Stimulated activated memory B cell treated with anti-CD40 and anti-IgM and Interleukin-4, amounts not matched to agents 10 μg/mL and 1 μg/mL and 100 μg/mL, for 72 hours (primary cell): ENCODE measurements at places on chromosomes 16 and 17.

GRCh38 chr17:45020354-45021138, 30.9 kb downstream of the DCAKD start:
- ATAC-seq, result no peak

DNA sequence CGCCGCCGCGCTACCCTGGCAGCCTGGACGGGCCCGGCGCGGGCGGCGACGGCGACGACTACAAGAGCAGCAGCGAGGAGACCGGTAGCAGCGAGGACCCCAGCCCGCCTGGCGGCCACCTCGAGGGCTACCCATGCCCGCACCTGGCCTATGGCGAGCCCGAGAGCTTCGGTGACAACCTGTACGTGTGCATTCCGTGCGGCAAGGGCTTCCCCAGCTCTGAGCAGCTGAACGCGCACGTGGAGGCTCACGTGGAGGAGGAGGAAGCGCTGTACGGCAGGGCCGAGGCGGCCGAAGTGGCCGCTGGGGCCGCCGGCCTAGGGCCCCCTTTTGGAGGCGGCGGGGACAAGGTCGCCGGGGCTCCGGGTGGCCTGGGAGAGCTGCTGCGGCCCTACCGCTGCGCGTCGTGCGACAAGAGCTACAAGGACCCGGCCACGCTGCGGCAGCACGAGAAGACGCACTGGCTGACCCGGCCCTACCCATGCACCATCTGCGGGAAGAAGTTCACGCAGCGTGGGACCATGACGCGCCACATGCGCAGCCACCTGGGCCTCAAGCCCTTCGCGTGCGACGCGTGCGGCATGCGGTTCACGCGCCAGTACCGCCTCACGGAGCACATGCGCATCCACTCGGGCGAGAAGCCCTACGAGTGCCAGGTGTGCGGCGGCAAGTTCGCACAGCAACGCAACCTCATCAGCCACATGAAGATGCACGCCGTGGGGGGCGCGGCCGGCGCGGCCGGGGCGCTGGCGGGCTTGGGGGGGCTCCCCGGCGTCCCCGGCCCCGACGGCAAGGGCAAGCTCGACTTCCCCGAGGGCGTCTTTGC, 3.1 kb downstream of the HIC1 start:
- no peak for ATAC-seq

- ATAC-seq, result no peak
Measured at GRCh38 chr17:61340431-61341209, 59.0 kb upstream of the TBX2 start.

DNA sequence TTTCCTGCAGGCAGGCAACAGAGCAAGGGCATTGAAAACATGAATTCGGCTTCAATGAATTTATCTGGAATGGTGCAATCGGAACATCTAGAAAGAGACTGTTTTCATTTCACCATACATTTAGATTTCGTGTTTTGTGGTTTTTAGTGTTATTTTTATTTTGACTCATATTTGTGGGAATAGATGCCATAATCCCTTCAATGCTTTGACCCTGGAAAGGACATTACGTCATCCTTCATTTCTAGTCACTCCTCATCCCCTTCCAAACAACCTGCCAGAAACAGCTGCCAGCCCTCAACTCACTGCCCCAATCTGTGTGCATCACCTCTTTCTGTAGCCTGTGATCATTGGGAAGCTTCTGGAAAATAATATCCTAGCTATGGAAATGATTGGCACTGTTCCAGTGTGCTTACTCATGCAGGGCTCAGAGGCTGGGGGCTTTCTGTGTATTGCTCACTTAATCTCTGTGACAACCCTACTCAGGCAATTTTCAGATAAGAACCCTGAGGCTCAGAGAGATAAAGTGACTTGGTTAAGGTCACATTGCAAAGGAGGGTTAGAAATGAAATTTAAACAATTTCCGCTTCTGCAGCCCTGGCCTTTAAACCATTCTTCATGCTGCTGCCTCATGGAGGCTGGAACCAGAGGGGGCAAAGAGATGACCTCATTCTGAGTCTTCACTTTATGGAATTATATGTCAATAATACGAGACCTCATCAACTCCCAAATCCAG, 9.5 kb upstream of the KSR1 start:
- no peak for ATAC-seq

GRCh38 chr16:3088450-3088849, 10.6 kb downstream of the ZSCAN10 start:
- ATAC-seq, result no peak

DNA sequence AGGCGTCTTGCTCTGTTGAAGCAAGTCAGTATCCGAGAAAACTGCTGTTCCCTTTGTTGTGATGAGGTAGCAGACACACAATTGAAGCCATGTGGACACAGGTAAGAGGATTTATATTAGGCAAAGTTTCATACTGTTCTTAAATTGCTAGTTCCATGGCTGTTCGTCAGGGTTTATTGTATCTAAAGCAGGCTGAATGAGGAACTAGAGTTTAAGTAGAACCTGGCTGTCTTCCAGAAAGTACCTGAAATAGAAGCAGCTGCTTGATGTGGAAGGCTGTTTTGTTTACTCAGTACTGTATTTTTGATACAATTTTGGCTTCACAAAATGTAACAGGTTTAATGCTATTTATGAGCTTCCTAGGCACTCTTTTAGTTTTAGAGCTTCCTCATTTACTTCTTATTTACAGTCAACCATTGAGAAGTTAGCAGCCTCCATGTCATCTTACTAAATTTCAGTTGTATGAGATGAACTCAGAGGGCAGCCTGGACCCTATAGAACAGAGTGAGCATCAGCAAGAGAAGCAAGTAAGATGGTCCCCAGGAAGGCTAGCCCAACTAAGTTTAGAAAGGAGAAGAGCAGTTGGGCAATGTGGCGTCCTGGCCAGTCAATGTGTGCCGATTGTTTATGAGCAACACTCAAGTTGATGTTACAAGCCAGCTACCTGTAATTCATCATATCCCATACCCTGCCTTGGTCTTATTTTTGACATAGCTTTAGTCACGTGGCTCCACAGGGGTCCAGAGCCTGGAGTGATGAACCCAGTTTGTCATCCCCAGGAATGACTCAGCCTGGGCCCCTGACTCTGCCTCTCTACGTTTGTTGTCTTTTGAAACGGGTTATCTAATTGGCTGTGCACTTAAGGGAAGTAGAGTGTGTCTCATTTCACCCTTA, 9.7 kb upstream of the ARL2BP start:
- peak; percentile 81 for ATAC-seq

DNA sequence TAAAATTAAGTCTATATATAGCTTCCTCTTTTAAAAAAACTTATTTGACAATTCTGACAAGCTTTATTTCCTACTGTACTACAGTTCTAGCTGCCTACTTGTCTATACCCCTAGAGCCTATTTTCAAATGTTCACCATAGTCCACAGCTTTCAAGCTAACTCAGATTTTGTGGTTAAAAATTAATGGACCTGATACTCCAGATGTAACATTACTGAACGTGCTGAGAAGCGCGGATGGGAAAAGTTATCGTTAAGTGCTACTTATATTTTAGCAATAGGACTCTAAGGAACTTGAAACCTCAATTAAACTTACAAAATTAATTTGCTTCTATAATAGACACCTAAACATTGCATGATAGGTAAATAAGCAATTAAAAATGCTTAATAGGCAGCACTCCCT, 31.2 kb downstream of the GNA13 start:
- no peak for ATAC-seq

GRCh38 chr17:34769049-34769448, 189.7 kb downstream of the TMEM132E start:
- ATAC-seq, result no peak

- no peak for ATAC-seq
Measured at GRCh38 chr17:8418471-8418870, 17.2 kb upstream of the NDEL1 start.

DNA sequence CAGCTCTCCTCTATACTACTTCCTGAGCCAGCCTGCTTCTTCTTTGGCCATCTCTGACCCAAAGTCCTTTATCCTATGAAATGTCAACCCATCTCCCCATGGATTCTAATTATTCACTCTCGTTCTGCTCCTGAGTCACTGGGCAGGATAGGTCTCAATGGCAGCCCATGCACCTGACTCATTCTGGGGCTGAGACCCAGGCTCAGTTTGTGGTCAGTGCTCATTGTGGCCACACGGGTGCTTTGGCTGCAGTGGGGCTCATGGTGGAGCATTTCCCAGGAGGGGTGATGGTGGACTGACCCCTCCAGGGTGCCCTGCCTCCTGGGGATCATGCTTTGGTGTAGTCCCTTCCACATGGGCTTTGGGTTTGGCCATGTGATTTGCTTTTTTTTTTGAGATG, 154.8 kb upstream of the WSCD1 start:
- no peak for ATAC-seq

DNA sequence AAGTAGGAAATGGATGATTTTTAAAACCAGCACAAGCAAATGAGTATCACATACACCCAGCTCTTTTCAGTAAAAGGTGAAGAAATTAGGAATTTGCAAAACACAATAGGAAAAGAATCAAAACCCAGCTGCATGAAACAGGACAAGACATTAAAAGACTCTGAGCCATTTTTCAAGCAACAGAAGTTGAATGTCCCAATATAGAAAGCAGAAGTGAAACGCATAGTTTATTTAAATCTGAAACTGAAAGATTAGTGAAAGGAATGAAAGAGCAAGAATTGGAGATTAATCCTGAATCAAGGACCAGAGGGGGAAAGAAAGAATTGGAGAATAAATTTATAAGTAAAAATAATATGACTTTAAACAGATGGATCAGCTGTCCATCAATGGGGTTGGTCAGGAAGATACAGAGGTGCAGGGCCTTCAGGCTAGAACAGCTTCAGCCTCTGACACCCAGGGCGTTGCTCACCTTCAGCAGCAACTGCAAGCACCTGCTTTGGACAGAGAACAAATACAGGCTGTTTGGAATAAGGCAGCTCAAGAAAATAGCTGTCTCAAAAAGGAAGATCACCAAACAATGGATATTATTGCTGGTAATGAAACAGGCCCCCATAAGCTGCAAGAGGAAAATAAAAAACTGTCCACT, 3.9 kb upstream of the ARHGAP17 start:
- ATAC-seq, result peak; percentile 44

GRCh38 chr17:56737421-56738161, 96.1 kb downstream of the C17orf67 start:
- no peak for ATAC-seq

GRCh38 chr16:15690296-15690695, 40.3 kb downstream of the NDE1 start:
- no peak for ATAC-seq

DNA sequence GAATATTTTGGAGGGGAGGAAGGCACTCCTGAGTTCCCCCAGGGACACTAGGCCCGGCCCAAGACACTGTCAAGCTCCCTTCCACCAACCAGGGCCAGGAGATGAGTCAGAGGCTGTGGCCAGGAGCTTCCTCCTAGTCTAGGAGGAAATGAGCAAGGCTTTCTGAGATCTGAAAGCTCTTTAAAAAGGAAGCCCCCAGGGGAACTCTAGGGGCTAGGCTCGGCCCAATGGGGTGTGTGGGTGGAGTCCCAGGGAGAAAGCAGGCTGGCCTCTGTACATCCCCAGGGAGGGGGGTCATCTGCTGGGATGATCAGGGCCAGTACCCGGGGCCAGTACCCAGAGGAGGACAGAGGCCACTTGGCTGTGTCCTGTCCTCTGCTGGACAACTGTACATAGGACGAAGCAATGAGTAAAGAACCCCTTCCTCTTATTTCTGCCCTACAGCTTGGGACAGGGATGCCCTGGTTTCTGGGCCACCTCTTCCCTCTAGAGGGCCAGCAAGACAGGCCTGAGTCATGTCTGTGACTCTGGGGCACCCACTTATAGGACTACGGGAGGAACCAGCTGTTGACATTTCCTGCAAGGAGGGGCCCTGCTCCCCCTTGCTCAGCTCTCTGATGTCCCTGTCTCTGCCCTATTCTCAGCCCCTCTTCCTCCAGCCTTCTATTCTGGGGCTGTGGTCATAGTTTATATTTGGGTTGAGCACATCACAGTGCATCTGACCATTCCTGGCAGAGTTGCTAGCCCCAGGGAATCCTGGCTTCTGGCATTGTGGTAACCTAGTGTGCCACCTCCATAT, 2.7 kb downstream of the FHOD1 start:
- peak; percentile 84 for ATAC-seq

DNA sequence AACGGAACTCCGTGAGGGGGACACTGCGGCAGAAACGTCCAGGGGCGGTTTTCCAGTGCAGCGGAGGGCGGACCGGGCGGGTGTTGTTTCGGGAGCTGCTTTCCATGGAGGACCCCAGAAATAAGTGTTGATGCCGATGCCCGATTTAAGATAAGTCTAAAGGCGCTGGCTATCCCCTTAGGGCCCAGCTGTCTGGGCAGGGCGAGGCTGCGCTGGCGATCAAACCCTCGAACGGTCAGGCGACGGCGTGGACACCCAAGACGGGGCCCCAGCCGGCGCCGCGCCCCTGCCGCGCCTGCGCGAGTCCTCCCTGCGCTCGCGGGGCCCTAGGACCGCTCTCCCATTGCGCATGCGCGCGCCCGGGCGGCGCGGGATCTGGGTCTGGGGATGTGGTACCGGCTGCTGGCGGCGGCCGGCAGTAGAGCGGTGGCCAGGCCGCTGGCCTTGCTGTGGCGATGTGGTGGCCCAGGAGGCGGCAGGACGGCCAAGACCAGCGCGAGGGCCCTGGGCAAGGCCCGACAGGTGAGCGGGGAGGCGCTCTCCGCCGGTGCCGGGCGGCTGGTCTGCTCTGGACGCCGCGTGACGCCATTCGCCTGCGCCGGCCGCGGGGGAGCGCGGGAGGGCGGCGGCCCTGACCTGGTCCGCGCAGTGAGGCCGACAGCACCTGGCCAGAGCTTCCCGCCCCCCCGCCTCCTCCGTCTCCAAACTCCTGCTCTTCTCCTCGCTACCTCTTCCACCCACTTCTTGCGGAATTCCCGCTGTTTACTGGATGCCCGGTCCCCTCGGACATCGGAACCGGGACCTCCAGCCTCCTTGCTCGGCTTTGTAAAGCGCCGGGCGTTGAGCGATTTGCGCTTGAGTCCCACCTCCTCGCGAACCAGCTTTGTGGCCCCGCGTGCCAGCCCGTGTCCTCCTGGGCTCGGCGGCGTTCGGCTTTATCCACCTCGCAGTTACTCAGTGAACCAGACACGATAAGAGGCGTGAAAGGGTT, 24.0 kb downstream of the DEF8 start:
- ATAC-seq, result peak; percentile 97

GRCh38 chr16:57859331-57859730, 57.0 kb upstream of the KIFC3 start:
- no peak for ATAC-seq

- ATAC-seq, result no peak
Measured at GRCh38 chr16:69239851-69240250, 52.9 kb downstream of the SNTB2 start.
